Body of pancreas (tissue), 4 donors: ENCODE measurements at places on chromosomes 5 and 9. TPM values are rescaled to one million over a fixed set of nuclear protein-coding genes. Genes with fewer than 3 reads are reported as not detected.

GRCh38 chr5:39159811-39160490 lies 59.4 kb downstream of the FYB1 start:
- DNase-seq = no peak

Gene OR1Q1
- not detected for total RNA-seq

- DNase-seq = no peak
Observed at GRCh38 chr5:10452768-10453331, 11.2 kb downstream of the ROPN1L start.

GRCh38 chr9:75139201-75139600 lies 50.9 kb downstream of the OSTF1 start:
- no peak for DNase-seq

DNA sequence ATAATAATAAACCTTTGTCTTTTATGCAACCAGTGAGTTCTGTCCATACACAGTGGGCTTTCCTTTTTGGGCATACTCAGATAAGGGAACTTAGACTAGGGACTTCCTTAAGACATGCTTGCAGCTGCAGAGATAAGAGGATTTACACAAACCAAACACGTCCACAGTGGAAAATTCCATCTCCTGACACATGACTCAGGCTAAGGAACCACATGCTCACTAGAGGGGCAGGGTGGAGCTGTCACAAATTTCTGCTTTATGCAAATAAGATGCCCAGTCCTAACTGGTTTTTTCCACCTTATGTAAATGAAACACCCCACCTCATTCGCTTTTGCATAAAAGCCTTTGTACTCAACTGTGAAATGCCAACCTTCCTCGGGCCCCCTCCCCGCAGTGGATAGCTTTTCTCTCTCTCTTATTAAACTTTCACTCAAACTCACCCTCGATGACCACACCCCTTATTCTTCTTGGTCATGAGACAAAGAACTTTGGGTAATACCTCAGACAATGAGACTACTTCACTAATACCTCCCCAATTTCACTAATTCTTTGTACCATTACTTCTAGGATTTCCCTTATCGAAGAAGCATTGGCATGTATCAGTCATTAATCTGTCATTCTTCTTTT lies 170.3 kb upstream of the FTMT start:
- no peak for DNase-seq

Gene C5orf58
- not detected for total RNA-seq

- no peak for DNase-seq
Observed at GRCh38 chr9:133837627-133838597, 99.8 kb upstream of the SARDH start.

DNA sequence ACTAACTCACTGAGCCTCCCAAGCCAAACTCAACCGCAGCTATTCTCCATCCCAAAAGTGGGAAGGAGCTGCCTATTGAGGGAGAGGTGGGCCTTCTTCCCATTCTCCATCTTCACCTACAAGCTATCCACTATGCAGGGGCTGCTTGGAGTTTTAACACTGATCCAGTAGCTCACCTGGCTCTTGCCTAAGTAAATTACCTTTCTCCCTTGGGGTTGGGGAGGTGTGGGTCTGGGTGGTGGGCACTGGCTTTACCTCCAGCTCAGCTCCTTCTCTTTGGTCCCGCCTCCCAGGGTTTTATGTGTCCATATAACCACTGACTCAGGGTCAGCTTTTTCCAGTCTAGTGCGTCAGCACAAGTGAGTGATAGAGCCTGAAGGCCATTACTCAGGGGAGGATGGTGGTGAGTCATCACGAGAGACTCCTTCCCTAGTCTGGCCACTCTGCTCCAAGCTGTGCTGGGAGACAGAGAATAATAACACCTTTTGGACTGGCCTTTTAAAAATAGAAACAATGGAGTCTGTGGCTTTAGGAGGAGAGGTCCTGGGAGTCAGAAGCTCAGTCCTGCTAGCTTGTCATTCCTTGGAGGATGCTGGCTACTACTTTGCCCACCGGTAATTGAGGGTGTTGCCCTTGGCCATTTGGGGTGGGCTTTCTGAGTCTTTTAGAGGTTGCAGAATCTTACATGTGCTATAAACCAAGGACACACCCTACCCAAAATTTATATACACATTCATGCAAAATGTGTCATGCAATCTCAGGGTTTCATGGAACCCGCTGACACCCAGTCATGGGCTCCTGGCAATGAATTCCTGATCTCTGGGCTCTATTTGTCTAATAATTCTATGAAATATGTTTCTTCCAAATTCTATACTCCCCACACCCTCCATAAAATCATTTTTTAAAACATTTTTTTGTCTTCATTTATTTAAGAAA lies 35.6 kb upstream of the ATP6V1G1 start:
- DNase-seq = peak; percentile 85

DNA sequence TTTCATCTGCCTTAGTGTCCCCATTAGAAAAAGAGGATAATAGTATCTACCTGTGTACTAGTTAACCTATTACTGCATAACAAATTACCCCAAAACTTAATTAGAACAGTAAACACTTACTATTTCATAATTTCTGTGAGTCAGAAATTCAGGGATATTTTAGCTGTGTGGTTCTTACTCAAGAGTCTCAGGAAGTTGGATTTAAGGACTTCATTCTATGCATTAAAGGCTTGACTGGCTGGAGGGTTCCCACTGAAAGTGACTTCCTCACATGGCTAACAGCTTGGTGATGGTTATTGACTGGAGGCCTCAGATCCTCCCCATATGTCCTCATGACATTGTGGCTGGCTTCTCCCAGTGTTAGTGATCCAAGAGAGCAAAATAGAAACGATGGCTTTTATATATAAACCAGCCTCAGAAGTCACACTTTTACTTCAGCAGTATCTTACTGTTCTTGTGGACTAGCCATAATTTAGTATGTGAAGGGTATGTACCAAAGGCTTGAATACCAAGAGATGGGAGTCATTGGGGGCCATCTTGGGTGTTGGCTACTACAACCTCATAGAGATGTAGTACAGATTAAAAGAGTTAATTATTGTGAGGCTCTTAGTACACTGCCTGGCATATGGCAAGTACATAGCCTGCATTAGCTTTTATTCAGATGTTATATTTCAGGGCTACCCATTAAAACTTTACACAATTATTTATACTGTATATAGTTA lies 9.9 kb downstream of the RAD23B start:
- no peak for DNase-seq

DNA sequence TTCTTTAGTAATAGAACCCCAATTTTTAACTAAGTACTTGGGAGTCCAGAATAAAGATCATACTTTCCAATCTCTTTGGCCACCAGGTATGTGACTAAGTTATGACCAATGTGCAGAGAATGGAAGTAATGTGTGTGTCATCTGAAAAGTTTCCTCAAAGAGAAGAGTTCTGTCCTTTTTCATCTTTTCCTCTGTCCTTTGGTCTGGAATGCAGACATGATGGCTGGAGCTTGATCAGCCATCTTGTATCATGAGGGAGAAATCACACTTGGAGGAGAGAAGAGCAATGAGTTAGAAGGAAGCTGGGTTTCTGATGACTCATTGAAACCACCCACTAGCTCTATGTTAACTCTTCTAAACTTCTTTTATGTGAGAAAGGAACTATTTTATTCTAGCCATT lies 5.5 kb upstream of the CPEB4 start:
- DNase-seq = no peak

DNA sequence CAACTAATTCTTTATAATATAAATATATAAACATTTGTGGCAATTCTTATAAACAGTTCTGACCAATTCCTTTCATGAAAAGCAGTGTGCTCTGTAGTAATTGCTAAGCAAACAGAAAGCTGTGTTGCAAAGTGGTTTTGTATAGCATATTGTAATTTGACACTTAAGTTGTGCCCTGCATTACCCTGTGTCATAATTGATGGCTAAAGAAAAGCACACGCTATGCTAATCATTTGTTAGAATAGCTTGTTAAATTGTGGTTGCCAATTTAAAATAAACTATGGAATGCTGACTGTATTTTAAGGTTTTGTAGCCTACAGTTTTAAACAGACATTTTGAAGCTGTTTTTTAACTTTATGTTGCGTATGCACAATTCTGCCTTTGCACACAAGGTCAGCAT lies 140.0 kb downstream of the PBX3 start:
- DNase-seq = no peak

GRCh38 chr5:35821513-35821912 lies 35.2 kb upstream of the IL7R start:
- no peak for DNase-seq

Gene SH2D3C
- total RNA-seq = 4.2 TPM

Gene TMEM174
- not detected for total RNA-seq

DNA sequence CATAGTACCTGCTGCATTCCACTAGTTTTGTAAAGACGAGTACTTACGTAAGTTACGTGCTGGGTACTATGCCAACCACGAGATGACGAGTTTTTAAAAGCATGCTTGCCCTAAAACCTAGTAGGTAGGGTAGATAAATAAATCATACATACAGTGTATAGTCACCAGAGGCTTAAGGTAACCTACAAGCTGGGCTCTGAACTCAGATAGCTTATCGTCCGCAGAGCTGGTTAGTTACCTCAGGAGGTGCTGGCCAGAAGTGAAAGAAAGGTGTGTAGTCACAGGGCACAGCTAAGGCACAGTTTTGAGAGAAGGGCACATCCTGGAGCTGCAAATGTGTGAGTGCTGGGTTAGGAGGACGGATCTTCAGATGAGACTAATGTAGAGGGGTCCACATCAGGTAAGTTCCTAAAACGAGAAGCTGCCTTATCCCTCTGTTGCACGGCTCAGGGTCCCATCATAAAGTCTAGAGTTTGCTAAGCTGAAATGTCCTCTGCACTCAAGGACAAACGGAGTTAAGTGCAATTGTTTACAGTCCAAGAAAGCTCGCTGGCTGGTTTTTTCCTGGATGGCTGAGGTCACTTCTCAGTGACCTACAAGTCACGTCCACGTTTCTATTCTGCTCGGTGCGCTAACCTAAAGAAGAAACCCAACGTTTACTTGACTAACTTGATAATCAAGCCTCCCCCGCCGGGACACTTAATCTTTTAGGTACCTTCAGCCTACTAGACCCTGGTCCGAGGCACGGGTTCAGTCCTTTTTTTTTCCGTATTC lies 1.1 kb upstream of the SNX24 start:
- peak; percentile 39 for DNase-seq

GRCh38 chr5:133364936-133365707 lies 247.2 kb downstream of the FSTL4 start:
- DNase-seq = no peak

Gene PPWD1
- total RNA-seq = 38.7 TPM

DNA sequence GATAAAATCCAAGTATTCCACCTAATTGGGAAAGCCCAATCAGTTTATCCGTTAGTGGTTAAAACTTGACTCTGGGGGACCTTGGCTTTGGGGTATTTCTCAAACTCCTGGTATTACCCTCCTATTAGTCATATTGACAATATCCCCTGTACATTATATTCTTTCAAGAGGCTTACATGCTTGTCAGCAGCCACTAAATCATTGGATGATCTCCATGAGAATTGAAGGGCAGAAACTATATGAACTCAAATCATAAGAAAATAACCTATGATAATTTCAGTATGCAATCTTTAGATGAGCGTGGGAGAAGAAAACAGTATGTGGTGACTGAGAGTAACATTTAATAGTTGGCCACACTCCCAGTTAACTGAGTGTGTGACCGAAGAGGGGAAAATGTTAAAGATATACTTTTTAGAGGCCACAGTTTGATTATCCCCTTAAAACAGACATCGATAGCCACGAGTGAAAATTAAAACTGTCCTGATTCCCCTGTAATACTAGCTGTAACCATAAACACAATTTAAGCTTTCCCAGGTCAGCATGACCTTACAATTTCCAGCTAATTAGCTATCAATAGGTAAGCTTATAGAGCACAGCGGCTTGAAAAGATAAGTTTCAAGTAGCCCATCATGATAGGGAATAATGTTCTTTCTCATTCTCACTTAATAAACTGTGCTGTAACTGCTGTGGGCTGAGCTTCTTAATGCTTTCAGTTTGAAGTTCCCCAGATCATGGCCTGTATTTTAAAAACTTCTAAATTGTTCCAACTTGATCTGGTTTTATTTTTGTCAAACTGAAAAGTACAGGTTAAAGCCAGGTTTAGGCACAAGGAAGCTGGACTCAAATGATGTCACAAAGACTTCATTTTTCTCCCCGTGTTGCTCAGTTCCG lies 58.6 kb downstream of the PUM3 start:
- DNase-seq = no peak

DNA sequence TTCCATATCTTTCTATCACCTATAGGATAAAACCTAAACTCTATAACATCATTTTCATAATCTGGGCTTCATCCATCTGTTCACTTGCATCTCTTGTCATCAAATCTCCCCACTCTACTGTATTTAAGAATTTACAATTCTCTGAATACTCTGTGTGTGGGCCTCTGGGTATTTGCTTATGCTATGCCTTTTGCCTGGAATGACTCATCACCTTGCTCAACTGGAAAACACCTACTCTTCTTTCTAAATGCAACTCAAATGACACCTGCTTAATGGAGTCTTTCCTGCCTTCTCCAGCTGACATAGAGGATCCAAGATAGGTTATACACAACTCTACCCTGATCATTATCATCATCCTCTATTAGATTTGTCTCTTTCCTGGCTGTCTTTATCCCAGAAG lies 421.7 kb downstream of the SPATA31D1 start:
- DNase-seq = no peak

Gene KIAA1958
- total RNA-seq = 9.6 TPM

DNA sequence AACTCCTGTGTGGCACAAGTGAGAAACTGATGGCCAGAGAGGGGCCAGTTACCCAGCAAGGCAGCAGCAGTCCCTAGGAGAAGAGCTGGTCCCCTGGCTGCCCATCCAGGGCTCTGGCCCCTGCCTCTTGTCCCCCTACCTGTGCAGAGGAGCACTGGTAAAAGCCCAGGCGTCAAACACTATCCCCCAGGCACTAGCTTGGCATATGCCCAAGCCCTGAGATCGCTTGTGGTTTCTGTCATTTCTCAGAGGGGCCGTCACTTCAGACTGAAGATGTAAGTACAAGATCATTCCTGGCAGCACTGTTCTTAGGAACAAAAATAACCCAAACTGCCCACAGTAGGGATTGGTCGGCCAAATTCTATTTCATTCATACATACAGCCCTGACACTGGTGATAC lies 53.9 kb downstream of the COL15A1 start:
- no peak for DNase-seq

DNA sequence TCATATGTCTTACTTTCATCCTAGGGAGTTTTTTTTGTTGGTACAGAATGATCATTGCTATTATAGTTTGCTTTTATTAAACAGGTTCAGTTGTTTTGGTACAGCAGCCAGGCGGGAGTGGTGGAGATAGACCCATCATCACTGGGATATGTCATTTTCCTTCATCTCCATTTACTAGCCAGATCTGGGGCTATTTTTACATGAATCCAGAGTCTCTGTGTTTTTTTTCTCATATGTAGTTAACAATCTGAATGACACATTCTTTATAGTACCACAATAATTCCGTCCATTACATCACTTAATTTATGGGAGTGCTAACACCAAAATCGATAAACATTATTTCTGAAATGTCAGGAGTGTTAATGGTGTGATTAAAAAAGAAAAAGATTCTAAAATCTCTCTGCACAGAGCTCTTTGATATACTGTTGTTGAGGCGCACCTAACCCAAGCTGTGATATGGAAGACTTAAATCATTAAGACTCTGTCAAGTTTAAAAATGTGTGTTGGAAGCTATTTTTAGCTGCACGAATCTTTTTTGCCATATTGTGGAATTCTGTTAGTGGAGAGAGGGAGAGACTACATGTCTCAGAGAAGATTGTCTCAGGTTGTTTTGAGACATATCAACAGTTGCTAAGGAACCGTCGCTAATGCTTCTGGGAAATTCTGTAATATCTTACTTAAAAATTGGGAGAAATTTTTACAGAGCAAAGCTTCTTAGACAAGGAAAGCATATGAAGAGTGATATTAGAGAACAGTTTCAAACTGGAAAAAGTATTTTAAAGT lies 59.6 kb downstream of the RPS23 start:
- DNase-seq = no peak

Gene PCDHGA12
- 5.3 TPM for total RNA-seq

Gene PCDH12
- total RNA-seq = 1.6 TPM

GRCh38 chr9:125145425-125145824 lies 2.1 kb upstream of the SCAI start:
- no peak for DNase-seq
